Activated CD8-positive, alpha-beta memory T cell treated with anti-CD3 and anti-CD28 coated beads for 1 hour (primary cell): ENCODE measurements at places on chromosomes 12 and 14.

- DNase-seq = no peak
These were observed 10.5 kb downstream of the GPR137C start for GRCh38 chr14:52563120-52563519.

DNA sequence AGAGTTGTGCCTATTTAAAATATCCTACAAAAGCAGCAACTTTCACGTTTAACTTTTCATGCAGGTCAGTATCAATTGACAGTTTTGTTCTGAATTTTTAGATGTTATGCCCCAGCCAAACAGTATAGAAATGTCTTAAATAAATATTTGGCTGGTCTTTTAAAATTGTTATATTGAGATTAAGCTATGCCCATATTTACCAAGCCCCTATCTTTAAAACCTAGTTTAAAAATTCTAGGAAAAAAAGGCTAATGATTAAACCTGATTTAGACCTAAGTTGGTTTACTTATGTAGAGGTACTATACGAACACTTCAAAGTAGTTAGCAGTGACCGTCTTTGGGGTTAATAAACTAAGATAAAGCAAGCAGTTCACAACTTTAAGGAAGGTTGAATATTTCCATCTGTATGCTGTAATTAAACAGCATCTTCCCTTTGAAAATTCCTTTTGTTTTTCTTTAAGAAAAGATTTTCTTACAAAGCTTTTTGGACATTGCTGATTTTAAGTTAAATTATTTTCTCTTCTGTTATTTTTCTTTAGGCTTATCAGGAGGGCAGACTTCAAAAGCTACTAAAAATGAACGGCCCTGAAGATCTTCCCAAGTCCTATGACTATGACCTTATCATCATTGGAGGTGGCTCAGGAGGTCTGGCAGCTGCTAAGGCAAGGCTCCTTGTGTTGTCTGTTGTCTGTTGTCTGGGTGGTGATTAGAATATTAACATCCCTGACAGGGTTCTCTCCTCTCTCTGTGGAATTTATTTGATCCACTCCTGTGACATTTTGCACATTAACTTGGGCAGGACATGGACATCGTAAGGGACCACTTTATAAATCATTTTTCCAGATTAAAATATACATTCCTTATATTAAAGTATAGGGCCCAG is 7.5 kb downstream of the EID3 start:
- no peak for DNase-seq

DNA sequence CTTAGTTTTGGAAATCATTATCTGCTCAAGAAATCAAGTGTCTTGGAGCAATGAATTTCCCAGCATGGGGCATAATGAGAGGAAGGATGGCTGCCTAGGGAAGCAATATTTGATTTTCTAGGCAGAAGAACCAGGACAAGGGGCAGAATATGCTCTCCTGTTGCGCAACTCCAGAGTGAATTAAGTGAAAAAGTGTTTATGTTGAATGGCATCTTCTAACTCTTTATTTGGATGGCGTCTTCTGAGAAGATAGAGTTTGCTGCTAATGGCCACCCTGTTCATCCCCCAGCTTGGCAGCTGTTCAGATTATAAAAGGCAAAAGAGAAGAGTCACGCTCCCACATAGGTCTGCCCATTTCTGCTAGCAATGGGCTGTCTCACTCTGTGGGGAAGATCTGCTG is 1278.1 kb downstream of the AACS start:
- no peak for DNase-seq

DNA sequence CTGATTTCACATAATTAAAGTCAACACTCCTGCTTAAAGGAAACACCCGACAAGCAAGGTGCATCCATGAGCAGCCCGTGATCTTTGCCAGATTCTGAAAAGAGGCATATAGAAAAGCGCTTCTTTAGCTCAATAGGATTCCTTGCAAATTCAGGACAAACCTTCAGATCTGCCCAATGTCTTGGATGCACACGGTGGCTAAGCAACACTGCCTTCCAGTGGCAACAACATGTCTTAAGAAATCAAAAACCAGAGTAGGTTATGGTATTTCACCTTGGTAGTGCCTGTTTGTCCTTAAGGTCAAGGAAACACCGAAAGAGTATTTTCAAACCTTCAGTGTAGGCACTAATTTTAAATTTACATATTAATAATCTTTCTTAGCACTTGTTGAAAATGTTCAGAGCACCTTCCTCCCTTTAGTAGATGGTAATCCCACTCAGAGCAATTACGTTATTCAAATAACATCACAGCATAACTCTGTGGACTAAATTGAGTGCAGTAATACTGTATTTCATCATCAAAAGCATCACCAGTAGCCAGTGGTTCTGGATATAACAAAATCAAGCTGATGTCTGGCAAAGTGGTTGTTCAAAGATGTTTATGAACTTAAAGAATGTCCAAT is 58.0 kb upstream of the CDKN3 start:
- DNase-seq = no peak

DNA sequence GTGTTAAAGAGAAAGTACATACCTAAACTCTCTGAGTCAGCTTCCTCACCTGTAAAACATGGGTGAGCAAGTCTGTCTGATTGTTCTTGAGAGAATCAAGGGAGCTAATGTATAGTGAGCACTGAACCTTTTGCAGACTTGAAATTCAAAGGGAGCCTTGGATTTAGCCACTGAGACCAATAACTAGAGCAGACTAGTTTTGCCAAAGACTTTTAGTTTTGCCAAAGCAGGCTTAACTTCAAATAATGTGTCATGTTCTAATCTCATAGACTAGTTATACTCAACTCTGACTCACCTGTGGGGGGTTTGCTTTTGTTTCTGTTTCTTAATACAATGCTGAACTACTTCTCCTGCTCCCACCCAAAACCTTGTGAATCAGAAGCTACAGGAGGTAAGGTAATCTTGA is 123.7 kb downstream of the SLC25A21 start:
- no peak for DNase-seq

GRCh38 chr12:57370072-57370471 is 60.8 kb downstream of the R3HDM2 start:
- no peak for DNase-seq

GRCh38 chr12:12877153-12877768 is 14.1 kb upstream of the GPRC5A start:
- DNase-seq = no peak

DNA sequence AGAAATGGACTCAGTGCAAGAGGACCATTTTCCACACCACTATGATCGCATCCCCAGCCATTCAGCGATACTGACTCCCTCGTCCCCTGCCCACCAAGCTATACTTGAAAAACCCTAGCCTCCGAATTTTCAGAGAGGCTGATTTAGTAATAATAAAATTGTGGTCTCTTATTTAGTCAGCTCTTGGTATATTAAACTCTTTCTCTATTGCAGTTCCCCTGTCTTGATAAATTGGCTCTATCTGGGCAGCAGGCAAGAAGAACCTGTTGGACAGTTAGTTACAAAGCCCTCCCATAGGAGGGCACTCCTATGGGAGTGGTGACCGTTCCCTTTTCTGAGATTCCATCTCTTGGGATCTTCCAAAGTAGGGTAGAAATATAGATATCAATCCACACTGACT is 33.6 kb downstream of the NFKBIA start:
- DNase-seq = no peak

- no peak for DNase-seq
These were observed 182.3 kb upstream of the PLEKHG7 start for GRCh38 chr12:92520511-92520910.

GRCh38 chr12:104718304-104718929 is 239.7 kb downstream of the SLC41A2 start:
- DNase-seq = no peak

GRCh38 chr12:131909752-131910219 is 15.4 kb downstream of the ULK1 start:
- DNase-seq = no peak

DNA sequence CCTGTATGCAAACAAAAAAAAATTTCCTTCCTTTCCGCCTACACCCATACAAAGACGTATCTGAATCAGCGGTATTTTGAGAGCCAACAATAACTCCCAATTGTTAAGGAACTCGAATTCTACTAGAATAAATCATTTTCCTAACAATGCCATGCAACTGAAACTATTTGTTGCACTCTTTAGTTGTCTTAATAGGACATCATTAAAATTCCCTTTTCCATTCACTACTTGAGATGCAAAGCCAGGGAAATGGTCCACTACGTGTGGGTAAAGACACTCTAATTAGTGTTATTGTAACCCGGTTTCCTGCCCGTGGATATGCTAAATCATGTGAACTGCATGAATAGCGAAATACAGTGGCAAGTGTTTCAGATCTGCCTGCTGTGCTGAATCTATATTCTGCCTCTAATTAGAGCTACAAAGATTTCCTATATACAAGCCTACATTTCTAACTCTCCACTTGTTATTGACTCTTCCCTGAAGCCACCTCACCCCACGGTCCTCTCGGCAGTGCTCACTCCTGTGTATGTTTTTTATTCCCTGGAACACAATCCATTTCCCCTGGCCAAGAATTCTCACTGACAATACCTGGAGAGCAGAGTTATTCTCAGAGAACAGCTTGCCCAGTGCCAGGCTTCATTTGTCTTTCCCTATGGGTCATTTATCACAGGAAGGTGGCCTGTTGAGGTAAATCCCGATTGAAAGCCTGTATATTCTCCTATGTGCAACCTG is 168.3 kb downstream of the PAWR start:
- DNase-seq = no peak

DNA sequence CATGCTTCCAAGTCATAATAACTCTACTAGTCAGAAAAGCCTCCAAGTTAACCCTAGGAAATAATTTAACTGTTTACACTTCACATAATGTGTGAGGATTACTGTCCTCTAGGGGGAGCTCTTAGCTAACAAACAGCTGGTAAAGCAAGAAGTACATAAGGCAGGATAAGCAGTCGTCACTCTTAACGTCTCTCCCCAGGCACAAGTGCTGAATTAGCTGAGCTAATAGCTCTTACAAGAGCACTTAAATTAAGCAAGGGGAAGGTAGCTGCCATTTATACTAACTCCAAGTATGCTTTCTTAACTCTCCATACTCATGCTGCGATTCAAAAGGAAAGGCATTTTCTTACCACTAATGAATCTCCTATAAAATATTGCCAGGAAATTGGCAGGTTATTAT is 79.3 kb upstream of the TSPAN11 start:
- DNase-seq = no peak

DNA sequence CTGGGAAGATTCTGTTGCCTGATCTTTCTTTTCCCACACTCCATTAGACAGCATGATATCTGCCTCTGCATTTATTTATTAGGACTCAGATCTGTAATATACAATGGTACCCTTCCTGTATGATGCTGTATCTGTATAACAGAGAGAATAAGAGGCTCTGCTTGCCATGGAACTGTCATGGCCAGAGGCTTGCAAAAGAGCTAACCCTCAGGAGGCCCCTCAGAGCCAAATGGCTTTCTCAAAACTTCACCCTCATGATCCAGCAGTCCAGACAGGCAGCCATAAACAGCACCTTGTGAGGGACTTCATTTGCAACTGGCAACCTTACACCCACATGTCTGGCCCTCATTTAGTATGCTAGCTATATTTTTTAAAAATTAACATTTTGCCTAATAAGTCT is 57.6 kb downstream of the TMEM30B start:
- no peak for DNase-seq
